Kidney epithelial cell (primary cell): ENCODE measurements at places on chromosomes 16 and 17. TPM values are rescaled to one million over a fixed set of nuclear protein-coding genes. Genes with fewer than 3 reads are reported as not detected.

The CXCL16 gene
- 96.1 and 106 TPM in 2 replicates for total RNA-seq

The CTRB1 gene
- total RNA-seq = not detected in 2 replicates

The DHRS7C gene
- not detected in 2 replicates for total RNA-seq

The SECTM1 gene
- total RNA-seq = 0.07 TPM in 1 of 2 replicates, not detected in the other

The CDH8 gene
- total RNA-seq = 0.34 and 0.92 TPM in 2 replicates

The ABCA5 gene
- total RNA-seq = 4.2 and 5.5 TPM in 2 replicates

The KRT40 gene
- total RNA-seq = not detected in 2 replicates

The ABAT gene
- 4.9 and 7.5 TPM in 2 replicates for total RNA-seq
